ENCODE measurements at places on chromosomes 12 and 14.

DNA sequence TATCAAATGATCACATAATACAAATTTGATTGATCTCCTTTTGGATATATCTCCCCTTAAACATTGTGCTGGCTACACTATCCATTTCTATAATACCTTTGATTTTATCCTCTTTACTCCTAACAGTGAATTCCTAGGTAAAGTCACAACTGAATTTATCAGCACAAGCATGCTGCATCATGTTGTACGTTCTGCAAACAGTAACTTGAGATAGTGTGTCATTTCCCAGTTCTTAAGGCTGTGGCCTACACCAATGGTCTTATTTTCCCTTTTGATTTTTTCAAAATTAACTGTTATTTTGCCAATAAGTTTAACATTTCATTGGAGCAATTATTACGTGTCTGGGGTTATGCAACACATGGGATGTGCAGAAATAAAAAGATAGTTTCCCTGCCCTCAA lies 24.8 kb downstream of the PRKCH start:
- DNase-seq, result no peak

DNA sequence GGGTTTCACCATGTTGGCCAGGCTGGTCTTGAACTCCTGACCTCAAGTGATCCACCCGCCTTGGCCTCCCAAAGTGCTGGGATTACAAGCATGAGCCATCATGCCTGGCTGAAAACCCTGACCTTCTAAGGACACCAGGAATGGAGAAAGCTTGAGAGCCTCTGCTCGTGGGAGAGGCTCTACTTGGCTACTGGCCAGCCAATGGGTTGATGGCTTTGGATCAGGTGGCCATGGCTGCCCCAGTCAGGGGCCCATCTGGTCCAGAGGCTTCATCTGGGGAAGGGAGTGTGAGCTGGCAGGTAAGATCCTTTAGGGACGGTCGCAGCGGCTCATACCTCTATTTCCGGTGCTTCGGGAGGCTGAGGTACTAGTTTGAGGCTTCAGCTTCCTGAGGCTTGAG lies 42.5 kb upstream of the PPP1CC start:
- DNase-seq, result no peak

DNA sequence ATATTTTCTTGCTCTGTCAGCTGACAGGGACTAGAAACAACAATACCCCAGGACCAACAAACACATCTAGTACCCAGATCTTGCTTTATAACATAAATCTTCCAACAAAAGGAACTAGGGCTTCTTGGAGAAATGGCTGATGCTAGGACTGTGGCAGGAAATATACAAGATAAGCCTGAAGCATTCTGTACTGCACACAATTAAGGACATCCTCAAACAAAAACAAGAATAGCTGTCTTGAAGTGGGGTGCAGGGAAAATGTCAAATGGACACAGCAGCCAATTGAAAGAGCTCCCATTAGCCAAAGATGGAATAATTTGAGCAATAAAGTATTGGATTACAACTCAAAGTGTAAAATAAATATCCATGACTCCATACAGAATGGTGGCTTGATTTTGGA lies 50.0 kb downstream of the LGMN start:
- DNase-seq, result no peak

DNA sequence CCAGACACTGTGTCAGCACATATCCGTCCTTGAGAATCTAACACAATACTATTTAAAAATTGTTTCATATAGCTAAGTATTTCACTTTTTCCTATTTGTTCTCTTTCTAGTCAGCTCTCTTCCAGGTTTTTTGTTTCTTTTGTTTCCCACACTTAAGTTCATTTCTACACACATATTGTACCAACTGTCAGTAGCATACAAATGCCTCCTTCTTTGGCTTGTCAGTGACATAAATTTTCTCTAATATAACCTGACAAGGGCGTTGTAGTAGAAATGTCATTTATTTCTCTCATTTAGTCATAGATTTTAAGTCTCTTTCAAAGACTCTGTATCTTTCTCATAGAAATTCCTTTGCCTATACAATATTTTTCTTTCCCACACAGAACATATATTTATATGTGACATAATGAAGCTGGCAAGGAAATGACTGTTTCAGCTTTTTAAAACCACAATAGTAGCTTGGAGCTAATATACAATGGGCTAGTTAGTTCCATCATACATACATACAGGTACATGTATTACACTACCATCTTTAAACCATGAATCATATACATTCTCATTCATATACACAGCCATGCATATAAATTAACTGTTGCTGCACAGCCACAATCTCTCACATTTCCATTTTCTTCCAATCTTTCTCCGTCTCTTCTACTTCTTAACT lies 42.3 kb upstream of the EPS8 start:
- DNase-seq, result no peak

DNA sequence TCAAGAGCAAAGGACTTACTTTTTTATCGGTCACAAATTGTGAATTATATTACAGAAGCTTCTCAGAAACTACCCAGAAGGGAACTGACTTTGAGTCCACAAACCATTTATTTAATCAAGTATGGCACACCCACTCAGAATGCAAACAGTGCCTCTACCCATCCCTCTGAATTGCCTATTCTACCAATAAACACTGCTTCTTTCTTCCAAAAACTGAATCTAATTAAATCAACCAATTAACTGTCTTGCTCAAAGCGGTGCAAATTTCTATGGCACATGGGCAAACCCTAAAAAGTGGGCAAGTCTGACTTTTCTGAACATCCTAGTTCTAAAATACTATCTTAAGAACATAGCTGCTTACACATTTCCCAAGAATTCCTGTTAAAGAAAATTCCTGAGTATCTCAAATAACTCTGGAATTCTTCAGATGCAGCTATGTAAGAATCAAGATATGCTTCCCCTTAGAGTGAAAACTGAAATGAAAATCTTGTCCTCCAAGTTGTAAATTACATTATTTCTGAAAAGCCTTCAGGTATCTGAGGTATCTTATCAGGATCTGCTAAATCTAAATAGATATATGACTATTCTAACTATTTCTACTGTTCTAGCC lies 4.3 kb downstream of the SPTLC2 start:
- no peak for DNase-seq

GRCh38 chr12:106490264-106490663 lies 92.5 kb upstream of the RFX4 start:
- no peak for DNase-seq

- DNase-seq, result no peak
These were observed 132.4 kb downstream of the ZFP36L1 start for GRCh38 chr14:68660495-68660894.

DNA sequence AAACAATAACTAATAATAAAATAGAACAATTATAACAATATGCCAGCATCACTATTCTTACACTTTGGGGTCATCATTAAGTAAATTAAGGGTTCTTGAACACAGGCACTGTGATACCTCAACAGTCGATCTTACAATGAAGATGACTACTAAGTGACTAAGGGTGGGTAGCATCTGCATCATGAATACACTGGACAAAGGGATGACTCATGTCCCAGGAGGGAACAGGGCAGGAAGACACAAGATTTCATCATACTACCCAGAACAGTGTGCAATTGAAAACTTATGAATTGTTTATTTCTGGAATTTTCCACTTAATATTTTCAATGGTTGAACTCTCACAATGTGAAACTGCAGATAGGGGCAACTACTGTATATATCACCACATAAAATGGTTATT lies 19.7 kb downstream of the TSPAN19 start:
- DNase-seq, result no peak

- no peak for DNase-seq
These were observed 792.3 kb upstream of the NOVA1 start for GRCh38 chr14:27390155-27390554.

DNA sequence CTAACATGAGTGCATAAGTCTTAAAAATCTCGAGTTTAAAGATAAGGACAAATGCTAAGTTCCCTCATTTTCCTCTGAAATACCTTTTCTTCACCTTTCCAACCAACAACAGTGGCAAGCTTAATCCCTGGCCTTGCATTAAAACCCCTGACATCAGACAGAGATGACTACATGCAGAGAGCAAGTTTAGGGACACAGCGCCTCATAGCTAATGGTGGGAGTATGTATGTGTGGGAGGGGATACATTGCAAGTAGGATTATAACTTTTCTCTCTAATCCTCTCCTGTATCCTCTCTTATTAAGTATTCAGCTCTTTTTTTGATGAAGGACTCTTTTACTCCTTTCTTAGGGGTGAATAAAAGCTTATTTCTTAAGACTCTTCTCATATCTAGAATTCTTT lies 547.1 kb downstream of the CCER1 start:
- no peak for DNase-seq

DNA sequence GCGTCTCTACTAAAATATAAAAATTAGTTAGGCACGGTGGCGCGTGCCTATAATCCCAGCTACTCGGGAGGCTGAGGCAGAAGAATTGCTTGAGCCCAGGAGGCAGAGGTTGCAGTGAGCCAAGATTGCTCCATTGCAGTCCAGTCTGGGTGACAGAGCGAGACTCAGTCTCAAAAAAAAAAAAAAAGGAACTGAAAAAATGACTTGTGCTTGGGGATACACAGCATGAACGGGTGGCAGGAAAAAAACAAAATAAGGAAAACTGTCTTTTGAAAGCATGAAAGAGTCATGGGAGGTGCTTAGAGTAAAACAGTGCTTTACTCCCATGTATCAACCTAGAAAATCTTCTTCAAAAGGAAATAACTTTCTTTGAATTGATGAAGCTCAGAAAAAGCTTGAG lies 80.8 kb downstream of the TMTC1 start:
- DNase-seq, result no peak

- DNase-seq, result no peak
These were observed 12.1 kb downstream of the LTBP2 start for GRCh38 chr14:74599946-74600345.

GRCh38 chr14:105508601-105509000 lies 17.6 kb downstream of the TEDC1 start:
- DNase-seq, result no peak

DNA sequence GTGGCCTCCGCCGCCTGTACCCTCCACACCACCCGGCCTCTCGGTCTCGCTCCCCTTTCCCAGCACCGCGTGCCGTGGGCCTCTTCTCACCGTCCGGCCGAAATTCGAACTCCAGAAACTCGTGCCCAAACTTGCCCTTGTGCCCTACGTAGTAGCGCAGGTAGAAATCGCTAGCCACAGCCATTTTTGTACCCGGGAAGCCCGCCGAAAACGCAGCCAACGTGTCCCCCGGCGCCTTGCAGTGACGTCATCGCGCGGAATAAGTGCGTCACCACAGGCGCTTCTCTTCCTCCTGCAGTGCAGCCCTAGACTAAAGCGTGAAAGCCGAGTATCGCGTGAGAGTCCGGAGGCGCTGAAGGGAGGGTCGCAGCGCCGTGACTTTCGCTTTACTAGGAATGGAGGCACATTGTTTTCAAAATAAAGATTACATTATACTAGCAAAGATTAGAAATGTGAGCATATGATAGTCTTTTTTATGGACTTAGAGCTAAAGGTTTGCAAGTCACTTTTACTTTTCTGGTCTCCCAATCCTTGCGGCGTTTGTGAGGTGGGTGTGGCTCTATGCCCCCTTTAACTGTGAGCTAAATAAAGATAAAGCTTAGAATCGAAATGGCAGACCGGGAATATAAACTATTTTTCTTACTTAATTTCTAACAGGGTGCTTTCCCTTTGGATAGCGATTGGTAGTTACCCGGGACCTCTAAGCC lies at the start of gene MAGOHB:
TSS of gene MAGOHB (minus strand) at position 261 of the 707 bp plus-strand sequence. CDS start at position 184, 77 bp downstream.
- peak; percentile 99 for DNase-seq

DNA sequence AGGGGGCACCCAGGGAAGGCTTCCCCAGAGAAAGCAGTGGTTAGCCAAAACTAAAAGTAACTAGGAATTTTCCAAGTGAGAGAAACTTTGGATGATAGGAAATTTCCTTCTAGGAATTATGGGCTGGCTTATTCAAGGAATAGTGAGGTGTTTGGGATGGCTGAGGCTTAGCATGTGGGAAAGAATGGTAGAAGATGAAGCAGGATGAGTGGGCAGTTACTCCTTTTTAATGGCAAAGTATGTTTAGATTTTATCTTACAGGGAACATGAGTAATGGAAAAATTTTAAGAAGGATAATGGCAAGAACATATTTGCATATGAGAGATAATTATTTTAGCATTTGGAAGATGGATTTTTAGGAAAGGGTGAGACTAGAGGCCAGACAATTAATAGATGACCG lies 197.6 kb downstream of the SLC38A4 start:
- no peak for DNase-seq

Data from activated CD8-positive, alpha-beta memory T cell treated with anti-CD3 and anti-CD28 coated beads, Interleukin-2, amount 50 U/mL, for 4 hours (primary cell).